ENCODE measurements at places on chromosomes 5 and 9. TPM values are rescaled to one million over a fixed set of nuclear protein-coding genes. Genes with fewer than 3 reads are reported as not detected.

The SLC4A9 gene
- total RNA-seq = not detected

DNA sequence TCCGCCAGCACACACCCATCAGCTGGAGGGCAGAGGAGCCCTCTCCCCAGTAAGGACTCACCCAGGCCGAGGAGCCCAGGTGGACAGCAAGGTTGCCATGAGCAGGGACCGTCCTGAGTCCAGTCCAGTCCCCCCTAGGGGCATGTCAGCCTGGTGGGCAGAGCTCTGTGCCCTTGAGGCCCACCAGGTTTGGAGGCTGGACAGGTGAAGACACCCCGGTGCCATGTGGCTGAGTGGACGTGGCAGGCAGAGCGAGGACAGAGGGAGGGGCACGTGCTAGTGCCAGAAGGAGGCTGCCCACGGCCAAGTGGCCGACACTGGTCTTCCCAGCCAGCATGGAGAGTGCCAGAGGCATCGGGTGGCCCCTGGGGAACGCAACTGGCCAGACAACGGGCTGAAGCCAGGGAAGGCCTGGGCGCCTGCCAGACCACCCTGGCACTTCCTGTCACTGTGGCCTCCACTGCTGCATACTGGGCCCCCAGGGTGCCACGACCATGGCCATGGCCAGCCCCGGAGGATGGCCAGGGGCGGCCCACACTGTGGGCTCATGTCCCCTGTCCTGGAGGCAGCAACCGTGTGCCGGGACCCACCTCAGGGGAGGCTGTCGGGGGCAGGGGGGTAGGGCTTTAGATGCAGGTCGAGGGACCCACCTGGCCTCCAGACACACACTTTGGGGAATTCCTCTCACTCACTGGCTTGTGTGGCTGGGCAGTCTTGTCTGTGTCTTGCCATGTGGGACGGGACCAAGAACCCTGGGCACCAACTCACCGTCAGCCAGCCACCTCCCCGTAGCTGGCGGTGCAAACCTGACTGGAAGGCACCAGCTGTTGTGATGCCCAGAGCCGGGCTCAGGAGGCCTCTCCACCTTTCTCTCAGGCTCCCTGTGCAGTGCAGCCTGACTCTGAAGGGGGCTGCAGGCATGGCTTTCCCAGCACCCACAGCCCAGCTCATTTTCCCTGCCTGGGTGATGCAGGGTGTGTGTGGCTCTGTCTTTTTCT is 42.3 kb upstream of the LPCAT1 start:
- no peak overlapping the region for H3K27ac ChIP-seq
- DNase-seq = no peak
- peaks cover 19% of the 10 kb centered on the region for H3K4me1 ChIP-seq
- H3K4me3 ChIP-seq = no peak overlapping the region

DNA sequence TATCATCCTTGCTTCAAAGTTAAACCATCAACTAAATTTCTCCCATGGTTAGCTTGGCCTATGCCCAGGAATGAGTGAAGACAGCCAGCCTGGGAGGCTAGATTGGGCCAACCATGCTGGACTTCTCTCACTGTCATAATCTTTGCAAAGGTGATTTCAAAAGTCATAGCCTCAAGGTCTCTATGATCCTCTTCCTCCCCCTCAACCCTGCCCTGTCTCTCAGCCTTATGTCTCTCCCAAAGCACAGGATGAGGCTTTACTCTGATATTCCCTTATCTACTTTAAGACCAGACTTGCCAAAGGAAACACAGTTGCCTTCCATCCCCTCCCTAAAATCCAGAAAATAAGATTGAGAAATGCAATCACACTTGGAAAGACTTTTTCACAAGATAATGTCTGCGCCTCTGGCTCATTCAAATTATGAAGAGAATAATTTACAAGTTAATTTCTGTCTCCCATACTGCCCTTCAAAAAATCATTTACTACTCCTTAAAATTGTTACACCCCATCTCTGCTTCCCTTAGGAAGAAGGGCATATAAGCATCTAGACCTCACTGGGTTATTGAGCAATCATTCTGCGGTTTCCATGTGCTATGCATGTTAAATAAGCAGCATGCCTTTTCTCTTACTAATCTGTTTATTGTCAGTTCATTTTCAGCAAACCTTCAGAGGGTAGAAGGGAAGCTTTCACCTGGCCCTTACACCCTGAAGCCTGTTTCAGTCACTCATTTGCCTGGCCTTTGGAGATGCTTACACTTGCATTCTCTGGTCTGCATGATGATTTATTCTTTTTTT is 113.8 kb upstream of the ANKRD55 start:
- no peaks in the 10 kb centered on the region for H3K36me3 ChIP-seq
- H3K4me3 ChIP-seq = no peak overlapping the region
- H3K27ac ChIP-seq = no peak overlapping the region
- peaks cover 24% of the 10 kb centered on the region for H3K4me1 ChIP-seq
- H3K27me3 ChIP-seq = no peaks in the 10 kb centered on the region

- H3K4me3 ChIP-seq = no peak overlapping the region
- no peaks in the 10 kb centered on the region for H3K36me3 ChIP-seq
- peaks cover 19% of the 10 kb centered on the region for H3K4me1 ChIP-seq
- H3K27ac ChIP-seq = peak overlapping the region; percentile 34
- peak; percentile 47 for DNase-seq
These were observed 89.8 kb downstream of the CDKN2A start for GRCh38 chr9:21904371-21904770.

DNA sequence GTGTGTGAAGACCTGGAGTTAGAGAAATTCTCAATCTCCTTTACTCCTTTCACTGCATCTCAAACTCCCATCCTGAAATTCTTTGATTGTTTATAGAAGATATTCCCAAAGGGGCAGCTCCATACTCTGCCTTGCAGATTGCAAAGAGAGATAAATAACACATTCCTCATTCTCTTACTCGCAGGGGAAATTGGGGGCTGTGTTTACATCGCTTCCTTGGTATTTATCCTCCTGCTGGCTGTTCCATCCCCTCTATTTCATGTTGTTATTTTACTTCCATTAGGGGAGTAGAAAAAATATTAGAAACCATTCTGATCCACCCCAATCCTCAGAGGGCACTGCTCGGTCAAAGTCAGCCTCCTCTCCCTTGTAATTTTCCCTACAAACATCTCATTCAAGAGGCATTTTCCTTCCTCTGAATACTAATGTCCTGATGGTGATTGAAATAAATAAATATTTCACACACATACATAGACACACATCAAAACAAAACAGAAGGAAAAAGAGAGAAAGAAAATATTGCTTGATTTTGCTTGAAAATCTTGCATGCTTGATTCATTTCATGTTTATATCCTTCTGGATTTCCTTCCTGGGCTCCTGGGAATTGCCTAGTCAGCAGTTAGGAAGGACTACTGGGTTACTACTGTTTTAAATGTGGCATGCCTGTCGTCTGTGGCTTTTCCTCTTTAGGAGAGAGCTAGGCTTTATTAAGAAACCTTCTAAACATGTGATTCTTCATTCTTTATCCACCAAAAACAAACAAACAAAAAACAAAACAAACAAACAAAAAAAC is 420.1 kb upstream of the PAPPA start:
- no peak overlapping the region for H3K27ac ChIP-seq
- no peak overlapping the region for H3K4me3 ChIP-seq
- no peaks in the 10 kb centered on the region for H3K27me3 ChIP-seq
- no peak for DNase-seq

DNA sequence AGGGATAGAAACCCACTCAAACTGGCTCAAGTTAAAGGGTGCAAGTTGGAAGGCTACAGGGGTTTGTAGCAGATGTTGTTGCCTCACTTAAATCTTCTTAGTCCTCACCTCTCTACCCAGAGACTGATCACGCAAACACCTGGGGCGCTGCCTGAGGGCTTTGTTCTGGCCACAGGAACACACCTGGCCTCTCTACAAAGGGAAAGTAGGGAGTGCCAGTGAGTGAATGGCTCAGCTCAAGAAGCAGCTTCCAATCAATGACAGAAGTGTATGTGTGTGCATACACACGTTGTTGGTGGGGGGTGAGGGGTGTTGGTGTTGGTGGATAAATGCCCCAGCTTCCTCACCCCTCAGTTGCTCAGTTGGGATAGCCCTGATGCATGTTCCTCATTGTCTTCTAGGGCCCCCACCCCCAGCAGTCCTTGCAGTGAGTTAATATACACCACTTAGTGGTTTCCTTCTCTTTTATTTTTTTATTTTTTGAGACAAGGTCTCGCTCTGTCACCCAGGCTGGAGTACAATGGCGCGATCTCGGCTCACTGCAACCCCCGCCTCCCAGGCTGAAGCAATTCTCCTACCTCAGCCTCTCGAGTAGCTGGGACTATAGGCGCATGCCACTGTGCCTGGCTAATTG is 30.6 kb upstream of the CTNNA1 start:
- no peak overlapping the region for H3K27ac ChIP-seq
- DNase-seq = no peak
- no peak overlapping the region for H3K4me3 ChIP-seq

DNA sequence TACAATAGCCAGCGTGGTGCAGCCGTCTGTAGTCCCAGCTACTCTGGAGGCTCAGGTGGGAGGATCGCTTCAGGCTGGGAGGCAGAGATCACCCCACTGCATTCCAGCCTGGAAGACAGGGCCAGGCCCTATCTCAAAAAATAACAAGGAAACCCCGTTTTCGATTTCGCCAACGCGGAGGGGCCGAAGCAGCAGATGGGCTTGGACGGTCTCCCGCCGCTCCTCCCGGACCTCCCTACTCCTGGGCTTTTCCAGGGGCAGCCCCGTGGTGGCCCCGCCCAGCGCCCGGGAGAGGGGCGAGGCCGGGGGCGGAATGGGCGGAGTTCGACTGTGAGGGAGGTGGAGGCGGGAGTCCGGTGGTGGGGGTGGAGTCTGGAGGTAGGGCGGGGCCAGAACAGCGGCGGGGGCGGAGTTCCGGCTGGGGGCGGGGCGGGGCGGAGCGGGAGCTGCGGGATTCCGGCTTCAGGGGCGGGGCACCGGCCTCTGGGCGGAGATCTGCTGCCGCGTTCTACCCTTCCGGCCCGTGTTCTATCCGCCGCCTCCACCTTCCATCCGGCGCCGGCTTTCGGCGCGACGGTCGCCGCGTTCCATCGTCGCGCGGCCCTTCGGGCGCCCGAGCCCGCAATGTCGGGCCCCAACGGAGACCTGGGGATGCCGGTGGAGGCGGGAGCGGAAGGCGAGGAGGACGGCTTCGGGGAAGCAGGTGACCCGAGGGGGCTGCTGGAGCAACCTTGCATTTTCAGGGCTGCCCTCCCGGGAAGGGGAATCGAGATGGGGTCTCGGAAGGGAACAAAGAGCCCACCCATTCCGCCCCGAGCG is at the start of gene BBLN:
Gene BBLN (plus strand): TSS at position 482 of the 819 bp plus-strand sequence. CDS start 143 bp downstream, at position 625.
- peak within 1 kb of the TSS; percentile 93 for H3K4me3 ChIP-seq
- no peaks in the 10 kb centered on the region for H3K27me3 ChIP-seq
- peaks cover 13% of the 10 kb centered on the region for H3K4me1 ChIP-seq
- peak within 1 kb of the TSS; percentile 63 for H3K27ac ChIP-seq
- peak; percentile 60 for DNase-seq

DNA sequence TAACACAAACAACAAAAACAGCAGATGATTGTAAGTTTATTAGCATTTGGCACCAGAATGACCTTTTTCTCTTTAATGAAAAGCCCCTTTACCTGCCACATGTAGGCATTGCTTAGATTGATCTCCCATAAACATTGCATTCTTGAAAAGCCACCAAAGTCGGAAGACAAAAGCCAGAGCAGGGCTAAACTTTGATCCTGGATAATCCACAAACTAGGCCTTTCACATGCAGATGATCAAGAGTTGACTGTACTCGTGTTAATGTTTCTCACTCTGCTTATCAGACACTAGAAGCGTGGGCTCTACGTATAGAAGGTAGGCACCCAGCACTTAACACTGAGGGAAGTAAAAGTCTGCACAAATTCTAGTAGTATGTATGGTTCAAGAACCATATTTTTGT is 21.0 kb upstream of the PHF2 start:
- no peak overlapping the region for H3K27ac ChIP-seq
- no peak for DNase-seq
- H3K27me3 ChIP-seq = no peaks in the 10 kb centered on the region
- no peaks in the 10 kb centered on the region for H3K4me1 ChIP-seq
- no peak overlapping the region for H3K4me3 ChIP-seq
- peaks cover 39% of the 10 kb centered on the region for H3K36me3 ChIP-seq

Data from astrocyte (in vitro differentiated cells and primary cell).